ENCODE measurements at places on chromosomes 5 and 9.

GRCh38 chr5:143001764-143002351, 231.7 kb downstream of the ARHGAP26 start:
- no peak for DNase-seq

DNA sequence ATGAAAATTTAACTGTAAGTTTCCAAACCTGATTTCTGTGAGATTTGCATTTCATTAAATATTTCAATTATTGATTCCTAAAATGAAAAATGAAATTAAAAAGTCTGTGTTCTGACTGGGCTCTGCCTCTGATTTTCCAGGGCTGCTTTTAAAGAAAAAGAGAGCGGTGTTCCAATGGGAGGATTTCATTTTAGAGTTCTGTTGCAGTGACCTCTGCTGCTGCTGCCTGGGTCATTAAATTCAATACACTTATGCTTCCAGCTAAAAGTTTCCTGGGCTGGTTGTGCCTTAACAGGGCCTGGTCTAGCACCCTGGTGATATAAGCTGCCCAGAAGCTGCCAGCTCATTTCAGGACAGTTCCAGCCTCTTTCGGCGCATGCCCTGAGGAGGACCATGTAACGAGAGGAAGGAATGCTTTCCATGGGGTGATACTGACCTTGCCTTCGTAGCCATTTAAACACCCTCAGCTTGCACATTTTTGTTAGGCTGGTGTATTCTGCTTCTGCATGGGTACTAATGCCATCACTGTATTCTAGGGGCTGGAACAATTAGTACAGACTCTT, 93.3 kb downstream of the TMEM174 start:
- DNase-seq: peak; percentile 42

DNA sequence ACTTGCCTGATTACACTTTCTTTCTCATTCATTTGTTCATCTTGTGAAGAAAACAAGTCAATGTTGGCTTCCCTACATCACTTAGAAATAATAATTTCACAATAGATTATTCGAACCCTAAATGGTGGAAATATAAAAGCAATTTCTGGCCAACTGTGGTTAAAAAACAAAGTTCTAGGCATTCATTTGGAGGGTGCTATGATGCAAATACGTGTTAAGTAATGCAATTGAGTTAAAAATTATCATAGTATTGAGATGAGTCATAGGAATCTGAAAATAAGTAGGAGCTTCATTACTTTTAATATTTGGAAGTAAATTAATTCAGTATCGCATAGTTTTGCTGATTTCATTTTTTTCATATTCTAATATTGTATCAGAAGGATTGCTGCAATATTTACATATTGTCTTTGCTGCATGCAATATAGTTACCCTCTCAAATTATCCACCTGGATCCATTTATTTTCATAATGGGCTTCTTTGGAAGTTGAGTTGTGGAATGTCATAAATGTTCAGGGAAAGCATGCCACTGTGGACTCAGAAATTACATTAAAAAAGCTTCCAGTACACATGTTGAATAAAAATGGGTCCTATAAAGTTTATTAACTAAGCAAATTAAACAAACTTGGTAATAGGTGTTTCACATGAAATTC, 647.7 kb upstream of the WWC1 start:
- DNase-seq: no peak

DNA sequence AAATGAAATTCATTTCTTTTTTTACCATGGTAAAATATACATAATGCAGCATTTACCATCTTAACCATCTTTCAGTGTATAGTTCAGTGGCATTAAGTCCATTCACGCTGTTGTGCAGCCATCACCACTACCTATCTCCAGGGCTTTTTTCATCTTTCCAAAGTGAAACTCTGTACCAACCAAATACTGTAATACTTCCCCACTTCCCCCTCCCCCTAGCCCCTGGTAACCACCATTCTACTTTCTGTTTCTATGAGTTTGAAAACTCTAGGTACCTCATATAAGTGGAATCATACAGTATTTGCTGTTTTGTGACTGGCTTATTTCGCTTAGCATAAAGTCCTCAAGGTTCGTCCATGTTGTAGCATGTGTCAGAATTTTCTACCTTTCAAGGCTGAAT, 23.4 kb downstream of the SPAAR start:
- no peak for DNase-seq

GRCh38 chr5:8410618-8411017, 541.7 kb downstream of the MTRR start:
- no peak for DNase-seq

- no peak for DNase-seq
Measured at GRCh38 chr5:90911169-90911568, 352.6 kb downstream of the ADGRV1 start.

GRCh38 chr5:157670662-157671591, at the start of gene C5orf52:
Gene C5orf52, plus strand, starts transcription at chr5:157671533. Its CDS starts 82 bp downstream, at chr5:157671615.
- no peak for DNase-seq

- DNase-seq: no peak
Measured at GRCh38 chr5:168085261-168086031, 206.0 kb upstream of the WWC1 start.

DNA sequence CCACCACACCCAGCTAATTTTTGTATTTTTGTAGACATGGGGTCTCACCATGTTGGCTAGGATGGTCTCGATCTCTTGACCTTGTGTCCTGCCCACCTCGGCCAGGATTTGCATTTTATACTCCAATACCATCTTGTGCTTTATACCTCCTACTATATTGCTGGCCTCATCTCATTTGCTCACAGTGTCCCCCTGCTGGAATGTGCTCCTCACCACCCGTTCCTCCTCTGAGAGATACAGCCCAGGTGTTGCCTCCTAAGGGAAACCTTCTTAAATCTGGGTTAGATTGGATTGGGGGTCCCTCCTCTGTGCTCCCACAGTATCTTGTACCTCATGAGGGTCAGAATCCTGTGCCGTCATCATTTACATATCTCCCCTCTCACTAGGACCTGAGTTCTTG, 131.7 kb downstream of the PAPPA start:
- no peak for DNase-seq

- DNase-seq: no peak
Measured at GRCh38 chr9:110864011-110864410, 174.3 kb downstream of the LPAR1 start.

All from ecto neural progenitor cell (in vitro differentiated cells).